Astrocyte (in vitro differentiated cells and primary cell): ENCODE measurements at places on chromosomes 11 and 22. TPM values are rescaled to one million over a fixed set of nuclear protein-coding genes. Genes with fewer than 3 reads are reported as not detected.

DNA sequence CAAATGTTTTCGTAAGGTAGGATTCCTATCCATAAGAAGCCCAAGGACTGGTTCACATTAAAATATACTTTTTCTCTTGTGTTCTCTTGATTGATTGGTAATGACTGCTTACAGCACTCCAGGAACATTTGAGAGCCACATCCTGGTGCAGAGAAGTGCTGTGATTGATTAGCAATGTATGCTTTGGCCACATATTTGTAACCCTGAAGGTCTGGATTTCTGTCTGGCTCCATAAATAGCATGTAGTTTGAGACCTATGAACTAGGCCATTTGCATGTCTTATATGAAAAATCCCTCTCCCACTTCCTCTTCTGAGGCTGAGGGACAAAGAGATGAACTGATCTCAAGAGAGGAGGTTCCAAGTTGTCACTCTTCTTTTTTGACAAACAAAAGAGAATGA is 49.3 kb upstream of the CD44 start:
- no peaks in the 10 kb centered on the region for H3K27me3 ChIP-seq
- peaks cover 8% of the 10 kb centered on the region for H3K4me1 ChIP-seq
- H3K4me3 ChIP-seq: no peak overlapping the region
- DNase-seq: no peak
- no peak overlapping the region for H3K27ac ChIP-seq

Gene KIAA0930
- total RNA-seq: 107 and 117 TPM in 2 replicates

Gene TMEM121B
- 1.6 and 1.9 TPM in 2 replicates for total RNA-seq

- H3K36me3 ChIP-seq: no peaks in the 10 kb centered on the region
- H3K4me1 ChIP-seq: peaks cover 8% of the 10 kb centered on the region
- peak overlapping the region; percentile 41 for H3K27ac ChIP-seq
- no peaks in the 10 kb centered on the region for H3K27me3 ChIP-seq
- no peak overlapping the region for H3K4me3 ChIP-seq
Observed at GRCh38 chr11:105718641-105719040, 108.8 kb downstream of the GRIA4 start.

- H3K4me3 ChIP-seq: no peak overlapping the region
- no peaks in the 10 kb centered on the region for H3K36me3 ChIP-seq
- peak overlapping the region; percentile 76 for H3K27ac ChIP-seq
Observed at GRCh38 chr11:123475469-123475868, 45.4 kb downstream of the GRAMD1B start.
